ENCODE measurements at places on chromosomes 5 and 9.

DNA sequence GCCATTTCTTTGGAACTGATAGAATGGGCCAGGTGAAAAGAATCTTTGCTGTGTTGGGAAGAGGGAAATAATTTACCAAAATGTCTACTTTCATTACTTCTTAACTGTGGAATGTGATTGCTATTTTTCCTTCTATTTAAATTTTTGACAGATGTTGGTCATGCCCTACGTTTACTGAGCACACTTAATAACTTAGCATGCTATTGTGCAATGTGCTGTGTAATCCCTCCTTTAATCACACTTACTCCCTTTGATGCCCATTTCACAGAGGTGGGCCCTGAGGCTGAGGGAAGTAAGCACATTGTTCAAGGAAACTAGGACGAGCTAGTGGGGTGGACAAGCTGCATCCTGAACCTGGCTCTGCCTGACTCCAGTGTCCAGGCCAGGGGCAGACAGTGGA is 47.8 kb upstream of the INSYN2B start:
- no peak for DNase-seq

- DNase-seq: no peak
These were observed 30.6 kb upstream of the ANKRD33B start for GRCh38 chr5:10533226-10533625.

DNA sequence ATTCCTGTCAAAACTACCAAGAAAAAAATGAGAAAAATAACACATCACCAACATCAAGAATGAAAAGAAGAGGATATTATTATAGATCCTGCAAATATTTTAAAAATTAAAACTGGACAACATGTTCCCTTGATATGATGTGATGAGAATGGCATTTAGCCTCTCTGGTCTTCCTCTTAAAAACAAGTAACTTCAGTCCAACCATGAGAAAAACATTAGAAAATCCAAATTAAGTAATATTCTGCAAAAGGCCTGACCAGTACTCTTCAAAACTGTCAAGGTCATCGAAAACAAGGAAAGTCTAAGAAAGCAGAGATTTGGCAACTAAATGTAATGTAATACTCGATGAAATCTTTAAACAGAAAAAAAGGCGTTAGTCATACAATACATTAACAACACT is 167.1 kb upstream of the SNX2 start:
- DNase-seq: no peak

GRCh38 chr5:125696762-125697161 is 726.4 kb upstream of the GRAMD2B start:
- no peak for DNase-seq

DNA sequence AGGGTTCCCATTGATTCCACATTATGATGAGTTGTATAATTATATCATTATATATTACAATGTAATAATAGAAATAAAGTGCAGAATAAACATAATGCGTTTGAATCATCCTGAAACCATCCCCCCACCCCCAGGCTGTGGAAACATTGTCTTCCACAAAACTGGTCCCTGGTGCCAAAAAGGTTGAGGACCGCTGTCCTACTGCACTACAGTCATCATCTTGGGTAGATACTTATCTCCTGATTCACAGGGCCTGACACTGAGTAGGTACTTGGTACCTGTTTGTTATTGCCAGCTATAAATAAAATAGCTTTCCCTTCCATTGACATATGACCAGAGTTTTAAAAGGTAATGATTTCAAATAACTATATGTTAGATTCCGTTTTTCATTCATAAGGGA is 25.6 kb downstream of the ANP32B start:
- DNase-seq: no peak

DNA sequence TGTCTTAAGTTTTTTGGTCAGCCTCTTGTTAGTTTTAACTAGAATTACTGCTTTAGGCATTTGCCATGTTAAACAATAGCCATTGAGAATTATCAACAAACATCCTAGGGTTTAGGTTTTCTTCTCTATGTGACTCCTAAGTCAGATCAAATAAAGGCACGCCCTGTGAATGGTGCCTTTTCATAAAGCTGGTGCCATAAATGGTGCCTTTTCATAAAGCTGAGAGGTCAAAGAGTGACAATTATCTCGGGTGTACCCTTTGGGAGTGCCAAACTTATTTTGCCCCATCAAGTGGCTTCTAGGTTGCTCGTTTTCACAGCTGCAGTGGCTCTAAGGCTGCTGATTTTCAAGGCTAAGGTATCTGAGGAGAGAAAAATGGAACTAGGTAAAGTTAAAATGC is 391.6 kb downstream of the DMRTA1 start:
- no peak for DNase-seq

- DNase-seq: no peak
These were observed 28.2 kb downstream of the ERCC8 start for GRCh38 chr5:60916646-60917045.

- DNase-seq: peak; percentile 25
These were observed 69.3 kb downstream of the SNX30 start for GRCh38 chr9:112819635-112820496.

DNA sequence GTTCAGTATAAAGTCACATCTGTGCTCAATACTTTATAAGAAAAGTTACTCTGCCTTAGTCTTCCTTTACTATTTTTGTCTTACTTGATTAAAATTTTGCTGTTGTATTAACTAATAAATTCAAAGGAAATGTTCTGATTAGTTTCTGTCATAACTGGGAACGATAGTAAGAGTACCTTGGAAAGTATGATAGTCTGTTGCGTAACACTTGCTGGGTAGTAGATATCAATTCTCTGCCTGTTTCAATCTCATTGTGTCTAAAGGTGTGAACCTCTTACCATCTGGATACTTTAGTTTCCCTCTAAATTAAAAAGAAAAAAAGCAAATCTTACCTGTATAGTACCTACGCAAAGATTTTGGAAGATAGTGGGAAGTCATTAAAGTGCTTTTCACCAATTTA is 48.5 kb downstream of the COMMD10 start:
- no peak for DNase-seq

DNA sequence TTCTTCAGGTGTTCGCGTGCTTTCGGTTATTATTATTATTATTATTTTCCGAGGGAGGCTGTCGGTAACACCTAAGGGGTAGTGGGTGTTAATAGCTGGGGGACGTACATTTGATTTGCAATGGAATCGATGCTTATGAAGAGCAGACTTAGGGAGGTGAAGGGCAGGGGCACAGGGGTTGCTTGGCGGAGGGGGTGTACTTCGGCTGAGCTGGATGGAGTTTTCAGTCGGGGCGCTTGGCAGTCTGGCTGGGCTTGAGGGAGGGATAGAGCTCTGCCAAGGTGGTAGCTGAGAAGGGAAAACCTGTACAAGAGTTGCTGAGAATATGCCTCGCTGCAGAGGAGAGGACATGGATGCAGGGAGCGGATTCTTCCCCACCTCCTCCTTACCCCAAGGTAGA is 617 bp upstream of the PTPRD start:
- peak; percentile 15 for DNase-seq

DNA sequence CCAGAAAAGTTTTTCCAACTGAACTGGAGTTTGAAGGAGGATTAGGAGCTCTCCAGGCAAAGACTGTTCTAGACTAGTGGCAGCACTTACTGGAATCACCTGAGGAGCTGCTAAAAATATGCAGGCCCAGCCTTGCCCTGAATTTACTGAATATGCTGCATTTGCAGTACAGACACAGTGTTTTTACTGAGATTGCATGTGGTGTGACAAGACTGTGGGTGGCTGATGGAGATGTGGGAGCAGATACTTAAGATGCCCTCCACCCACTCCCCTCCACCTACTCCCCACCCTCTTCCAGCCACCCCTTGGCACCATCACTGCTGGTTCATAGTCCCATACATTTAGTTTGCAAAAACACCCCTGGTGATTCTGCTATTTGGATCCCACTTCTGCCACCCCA is 64.1 kb upstream of the HRH2 start:
- DNase-seq: no peak

- no peak for DNase-seq
These were observed 214.9 kb downstream of the PLK2 start for GRCh38 chr5:58244819-58245475.
